ENCODE measurements at places on chromosomes 2 and 18.

- no peak for DNase-seq
Measured at GRCh38 chr2:45821558-45822271, 170.2 kb downstream of the PRKCE start.

- DNase-seq = no peak
Measured at GRCh38 chr2:228827056-228827700, 443.9 kb downstream of the PID1 start.

DNA sequence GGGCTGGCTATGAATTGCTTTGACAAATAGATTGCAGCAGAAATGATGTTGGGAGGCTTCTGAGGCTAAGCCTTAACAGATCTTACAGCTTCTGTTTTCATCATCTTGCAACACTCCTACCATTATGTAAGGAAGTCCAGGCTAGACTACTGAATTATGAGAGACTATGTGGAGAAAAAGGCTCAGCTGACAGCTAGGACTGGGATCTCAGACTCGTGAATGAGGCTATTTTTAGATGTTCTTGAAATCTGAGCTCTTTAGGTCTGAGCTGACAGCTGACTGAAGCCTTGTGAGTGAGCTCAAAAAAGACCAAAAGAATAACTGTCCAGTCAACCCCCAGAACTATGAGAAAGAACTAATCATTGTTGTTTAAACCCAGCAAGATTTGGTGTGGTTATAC, 70.3 kb downstream of the VWC2L start:
- no peak for DNase-seq

GRCh38 chr2:178238154-178238521, 43.8 kb downstream of the OSBPL6 start:
- DNase-seq = peak; percentile 49

GRCh38 chr18:77366067-77366719, 116.5 kb downstream of the GALR1 start:
- no peak for DNase-seq

- no peak for DNase-seq
Measured at GRCh38 chr2:197268786-197269584, 41.6 kb downstream of the ANKRD44 start.

GRCh38 chr2:207332480-207333212, 166.9 kb upstream of the KLF7 start:
- no peak for DNase-seq

DNA sequence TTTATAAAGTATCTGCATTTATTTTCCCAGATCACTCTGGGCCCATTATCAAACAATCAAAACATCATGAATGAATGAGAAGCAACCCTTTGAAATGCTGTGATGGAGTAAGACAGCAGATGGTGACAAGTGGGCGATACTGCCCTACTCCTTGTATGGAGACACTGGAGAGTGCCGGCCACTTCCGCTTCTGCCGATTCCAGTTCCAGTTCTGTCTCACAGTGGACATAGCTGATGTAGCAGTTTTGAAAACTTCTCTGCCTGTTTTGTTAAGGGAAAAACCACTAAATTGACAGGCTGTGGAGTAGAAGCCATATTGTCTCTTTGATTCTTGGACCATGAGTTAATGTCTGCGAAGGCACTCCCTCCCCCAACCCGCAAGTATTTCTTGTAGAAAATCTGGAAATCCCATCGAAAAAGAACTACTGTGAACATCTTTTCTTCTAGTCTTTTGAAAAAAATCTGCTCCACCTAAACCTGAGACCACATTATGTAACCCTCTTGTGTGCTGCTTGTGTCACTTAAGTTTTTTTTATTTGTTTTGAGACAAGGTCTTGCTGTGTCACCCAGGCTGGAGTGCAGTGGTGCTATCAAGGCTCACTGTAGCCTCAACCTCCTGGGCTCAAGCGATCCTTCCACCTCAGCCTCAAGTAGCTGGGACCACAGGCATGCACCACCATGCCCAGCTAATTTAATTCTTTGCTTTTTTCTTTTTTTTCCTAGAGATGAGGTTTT, 133.5 kb downstream of the TANC1 start:
- no peak for DNase-seq

GRCh38 chr2:8252997-8253694, 428.7 kb upstream of the ID2 start:
- no peak for DNase-seq

DNA sequence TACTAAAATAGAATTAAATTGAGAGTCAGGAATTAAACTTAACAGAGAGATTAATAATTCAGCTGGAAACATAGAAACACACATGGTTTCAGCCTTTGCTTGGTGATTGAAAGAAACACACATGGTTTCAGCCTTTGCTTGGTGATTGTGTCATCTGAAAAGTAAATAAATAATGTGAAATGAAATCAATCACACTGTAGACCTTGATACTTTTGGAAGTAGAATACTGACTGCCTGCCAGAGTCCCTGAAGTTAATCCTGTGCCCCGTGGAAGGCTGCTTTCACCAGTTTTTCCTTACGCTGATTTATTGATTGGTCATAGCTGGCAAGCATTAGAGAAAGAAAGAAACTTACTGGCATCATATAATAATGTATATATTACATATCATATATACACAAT, 1252.7 kb upstream of the FAM98A start:
- no peak for DNase-seq

- no peak for DNase-seq
Measured at GRCh38 chr2:165568361-165568760, 98.9 kb downstream of the CSRNP3 start.

- DNase-seq = no peak
Measured at GRCh38 chr2:16691261-16691660, 25.6 kb upstream of the CYRIA start.

- DNase-seq = no peak
Measured at GRCh38 chr2:195021711-195022507, 635.1 kb upstream of the SLC39A10 start.

DNA sequence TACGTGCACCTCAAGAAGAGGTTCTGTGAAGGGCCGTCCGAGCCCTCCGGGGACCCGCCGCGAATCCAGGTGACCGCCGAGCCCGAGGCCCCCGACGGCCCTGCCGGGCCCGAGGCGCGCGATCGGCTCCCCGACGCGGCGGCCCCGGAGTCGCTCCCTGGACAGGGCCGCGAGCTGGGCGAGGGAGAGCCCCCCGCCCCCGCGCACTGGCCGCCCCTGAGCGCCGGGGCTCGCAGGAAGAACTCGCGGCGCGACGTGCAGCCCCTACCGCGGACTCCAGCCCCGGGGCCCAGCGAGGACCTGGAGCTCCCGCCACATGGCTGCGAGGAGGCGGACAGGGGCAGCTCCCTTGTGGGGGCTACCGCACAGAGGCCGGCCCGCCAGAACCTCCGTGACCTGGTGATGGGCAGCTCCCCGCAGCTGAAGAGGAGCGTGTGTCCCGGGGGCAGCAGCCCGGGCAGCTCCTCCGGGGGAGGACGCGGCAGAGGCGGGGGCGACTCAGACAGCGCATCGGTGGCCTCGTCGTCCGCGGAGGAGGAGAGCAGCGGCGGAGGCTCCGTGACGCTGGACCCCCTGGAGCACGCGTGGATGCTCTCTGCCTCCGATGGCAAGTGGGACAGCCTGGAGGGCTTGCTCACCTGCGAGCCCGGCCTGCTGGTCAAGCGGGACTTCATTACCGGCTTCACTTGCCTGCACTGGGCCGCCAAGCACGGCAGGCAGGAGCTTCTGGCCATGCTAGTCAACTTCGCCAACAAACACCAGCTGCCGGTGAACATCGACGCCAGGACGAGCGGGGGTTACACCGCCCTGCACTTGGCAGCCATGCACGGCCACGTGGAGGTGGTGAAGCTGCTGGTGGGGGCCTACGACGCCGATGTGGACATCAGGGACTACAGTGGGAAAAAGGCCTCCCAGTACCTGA, 812 bp downstream of the SOWAHC start:
- DNase-seq = no peak

DNA sequence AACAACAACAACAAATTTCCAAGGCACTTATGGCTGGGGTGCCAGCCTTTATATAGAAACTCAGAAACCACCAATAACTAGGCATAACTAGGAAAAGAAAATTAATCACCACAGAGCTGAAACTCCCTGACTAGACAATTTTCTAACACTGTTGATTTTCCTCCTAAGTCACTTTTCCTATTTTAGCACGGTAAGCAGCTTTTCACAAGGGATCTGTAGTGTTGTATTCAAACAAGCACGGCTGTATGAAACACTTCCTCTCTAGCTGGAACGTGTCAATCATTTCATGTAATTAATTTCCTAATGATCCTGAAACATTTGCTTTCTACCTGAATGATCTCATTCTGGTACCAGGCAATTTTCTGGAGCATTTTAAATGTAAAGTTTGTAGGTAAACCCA, 645.0 kb downstream of the IRS1 start:
- DNase-seq = no peak

- DNase-seq = no peak
Measured at GRCh38 chr2:126707941-126708340, 52.0 kb downstream of the GYPC start.

DNA sequence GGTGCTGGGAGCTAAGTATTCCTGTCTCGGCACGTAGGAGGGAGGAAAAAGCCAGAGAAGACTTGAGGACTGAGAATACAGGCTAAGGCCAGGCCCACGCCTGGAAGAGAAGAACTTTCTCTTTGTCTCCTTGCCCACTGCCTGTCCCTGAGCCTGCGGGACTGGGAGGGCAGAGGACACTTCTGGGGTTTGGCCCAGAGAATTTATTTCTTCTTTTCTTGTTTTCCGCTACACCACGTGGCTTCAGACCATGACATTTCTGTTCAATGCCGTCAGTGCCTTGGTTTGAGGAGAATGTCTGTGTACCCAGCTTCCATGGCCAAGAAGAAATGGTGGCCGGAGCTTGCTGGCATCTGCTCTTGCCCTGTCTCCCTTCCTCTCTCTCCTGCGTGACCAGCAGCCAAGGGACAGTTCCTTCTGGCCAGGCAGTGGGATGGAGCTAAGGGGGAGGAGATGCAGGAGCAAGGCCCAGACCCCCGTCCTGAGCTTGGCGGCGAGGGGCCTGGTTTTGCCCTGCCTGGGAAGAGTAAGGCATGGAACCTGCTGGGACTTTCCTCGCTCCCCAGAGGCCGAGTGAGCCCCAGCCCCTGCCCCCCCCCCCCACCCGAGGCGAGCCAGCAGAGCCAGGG, 140.3 kb downstream of the KLHL29 start:
- DNase-seq = no peak
